ENCODE measurements at places on chromosomes 16 and 17. TPM values are rescaled to one million over a fixed set of nuclear protein-coding genes. Genes with fewer than 3 reads are reported as not detected.

GRCh38 chr17:859061-859823 is 77.1 kb downstream of the MRM3 start:
- DNase-seq, result no peak

DNA sequence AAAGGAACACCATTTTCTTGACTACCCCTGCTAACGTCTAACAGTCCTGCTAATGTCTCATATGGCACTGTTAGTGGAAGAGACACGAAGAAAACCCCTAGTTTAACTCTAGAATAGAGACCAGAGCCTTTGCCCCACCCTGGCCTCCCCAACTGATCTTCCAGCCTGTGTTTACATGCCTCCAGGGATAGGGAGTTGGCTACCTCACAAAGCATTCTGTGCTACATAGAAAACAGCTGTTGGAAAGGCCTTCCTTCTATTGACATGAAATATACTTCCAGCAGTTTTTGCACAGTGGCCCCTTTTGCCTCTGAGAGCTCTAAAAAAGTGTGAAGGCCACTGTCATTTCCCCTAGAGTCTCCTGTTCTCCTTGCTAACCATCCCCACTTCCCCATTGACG is 73.1 kb downstream of the ASIC2 start:
- DNase-seq, result no peak

DNA sequence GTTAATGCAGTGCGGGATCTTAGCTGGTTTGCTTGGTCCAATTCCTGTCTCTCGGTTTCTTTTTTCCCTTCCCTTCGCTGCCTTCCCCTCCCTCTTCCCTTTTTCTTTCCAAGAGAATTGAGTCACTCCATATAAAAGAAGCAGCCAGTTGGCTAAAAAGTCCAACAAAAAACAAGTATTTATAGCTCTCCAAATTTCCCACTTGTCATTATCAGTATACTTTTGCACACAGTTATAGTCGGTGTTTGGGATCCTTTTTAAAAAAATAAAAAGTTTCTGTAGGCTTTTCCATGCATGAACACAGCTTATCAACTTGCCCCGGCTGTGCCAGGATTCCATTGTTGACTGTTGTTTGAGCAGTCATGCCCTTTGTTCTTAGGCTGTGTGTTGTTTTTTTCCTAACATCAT is 24.9 kb downstream of the HMOX2 start:
- DNase-seq, result peak; percentile 55

DNA sequence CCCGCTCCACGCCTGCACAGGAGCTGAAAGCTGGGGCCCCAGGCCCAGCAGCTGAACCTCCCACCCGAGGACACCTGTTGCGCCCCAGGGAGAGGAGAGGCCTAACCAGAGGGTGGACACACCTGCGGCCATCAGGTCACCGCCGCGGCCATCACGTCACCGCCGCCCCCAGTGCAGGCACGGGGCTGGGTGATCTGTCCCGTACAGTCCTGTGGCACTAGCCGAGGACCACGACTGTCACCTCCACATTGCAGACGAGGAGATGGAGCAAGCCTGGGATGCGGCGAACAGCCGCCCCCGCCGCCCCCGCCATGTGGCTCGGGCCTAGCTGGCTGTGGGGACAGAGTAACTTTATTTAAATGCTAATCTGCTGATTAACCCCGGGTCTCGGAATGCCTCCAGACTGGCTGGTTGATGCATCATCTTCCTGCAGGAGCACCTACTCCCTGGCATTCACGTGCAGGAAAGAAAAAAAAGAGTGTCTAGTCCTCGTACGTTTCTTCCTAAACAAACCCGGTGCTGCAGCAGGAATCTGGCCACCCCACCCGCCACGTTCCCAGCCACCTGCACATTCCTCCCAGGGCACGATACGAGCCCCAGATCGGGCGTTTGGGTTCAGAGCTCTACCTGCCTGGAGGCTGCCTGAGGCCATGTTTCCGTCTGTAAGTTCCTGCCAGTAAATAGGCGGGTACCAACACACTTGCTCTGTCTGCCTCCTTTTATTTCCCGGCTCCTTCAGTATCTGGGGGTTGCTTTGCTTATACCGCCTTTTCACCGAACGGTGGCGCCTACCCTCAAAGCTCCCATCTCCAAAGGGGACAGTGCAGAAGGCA is 29.9 kb downstream of the PIEZO1 start:
- no peak for DNase-seq

GRCh38 chr16:65306722-65307121 is 184.9 kb upstream of the CDH11 start:
- DNase-seq, result no peak

GRCh38 chr17:64780096-64781013 is 118.2 kb upstream of the SMURF2 start:
- DNase-seq, result peak; percentile 66

The FA2H gene
- 0.31 TPM for total RNA-seq

The ZNF287 gene
- 6.7 TPM for total RNA-seq

Measured in left cardiac atrium (tissue), 4 donors.